Frontal cortex (tissue), 4 donors: ENCODE measurements at places on chromosomes 6 and 20.

DNA sequence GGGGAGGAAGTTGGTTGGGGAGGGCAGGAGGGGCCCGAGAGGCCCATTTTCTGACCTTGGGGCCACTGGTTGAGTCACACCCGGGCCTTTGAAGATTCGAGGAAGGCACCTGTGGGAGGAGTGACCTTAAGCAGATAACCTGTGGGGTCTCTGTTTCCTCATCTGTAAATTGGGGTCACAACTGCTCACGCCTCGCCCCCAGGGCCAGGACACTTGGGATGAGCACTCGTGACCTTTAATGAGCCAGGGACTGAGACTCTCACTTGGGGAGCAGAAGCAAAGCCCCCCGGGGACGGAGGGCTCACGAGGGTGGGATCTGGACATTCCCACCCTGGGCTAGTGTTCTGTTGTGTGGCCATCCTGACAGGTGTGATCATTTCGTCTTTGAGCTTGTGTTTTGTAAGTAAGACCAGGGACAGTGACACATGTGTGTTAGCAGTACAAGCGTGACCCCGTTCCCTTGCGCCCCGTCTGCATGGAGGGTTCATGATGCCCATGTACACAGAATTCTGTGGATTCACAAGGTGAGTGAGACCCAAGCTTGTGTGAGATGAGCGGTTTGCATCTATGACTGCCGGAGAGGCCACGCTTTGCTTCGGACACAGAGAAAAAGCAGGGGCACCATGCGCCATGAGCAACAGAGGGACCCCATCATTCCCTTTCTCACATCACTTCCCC is 79.3 kb upstream of the PMEPA1 start:
- no peak for DNase-seq

DNA sequence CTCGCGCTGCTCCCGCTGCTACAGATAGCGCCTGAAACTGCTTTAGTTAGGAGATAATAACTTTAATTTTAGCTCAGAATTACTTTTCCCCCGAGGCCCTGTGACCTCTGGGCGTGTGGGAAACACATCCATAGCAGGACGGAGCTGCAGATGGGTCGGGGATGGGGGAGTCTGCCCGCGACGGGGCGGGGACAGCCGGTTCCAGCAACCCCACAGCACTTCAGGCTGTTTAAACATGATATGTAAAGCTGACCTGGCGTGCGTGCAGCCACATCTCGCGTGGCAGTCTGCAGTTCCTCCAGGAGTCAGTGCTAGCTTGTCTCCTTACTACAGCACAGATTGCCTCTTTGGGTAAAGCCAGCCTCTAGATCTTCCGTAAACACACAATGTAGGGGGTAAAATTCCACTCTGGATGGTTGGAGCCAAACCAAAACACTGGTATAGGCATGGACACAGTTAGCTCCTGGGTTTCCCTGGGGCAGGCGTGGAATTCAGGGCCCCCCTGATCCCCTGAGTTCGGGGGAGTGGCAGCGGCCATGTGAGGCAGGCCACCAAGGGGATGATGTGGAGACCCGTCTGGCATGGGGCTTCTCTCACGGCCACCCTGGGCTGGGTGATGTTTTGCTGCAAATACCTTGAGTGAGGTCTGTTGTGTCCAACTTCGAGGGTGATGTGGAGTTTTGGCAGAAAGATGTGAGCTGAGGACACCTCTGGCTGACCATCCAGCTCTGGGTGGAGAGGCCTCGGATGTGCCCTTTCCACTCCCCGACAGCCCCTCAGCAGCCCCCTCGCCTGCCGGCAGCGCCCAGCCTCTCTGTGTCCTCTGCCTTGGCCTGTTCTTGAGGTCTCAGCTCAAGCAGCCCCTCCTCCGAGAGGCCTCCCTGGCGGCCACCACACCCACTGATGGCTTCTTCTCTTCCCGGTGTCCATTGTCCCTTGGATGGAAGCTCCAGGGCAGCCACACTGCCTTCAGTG is 214.5 kb downstream of the TAF4 start:
- DNase-seq: no peak

DNA sequence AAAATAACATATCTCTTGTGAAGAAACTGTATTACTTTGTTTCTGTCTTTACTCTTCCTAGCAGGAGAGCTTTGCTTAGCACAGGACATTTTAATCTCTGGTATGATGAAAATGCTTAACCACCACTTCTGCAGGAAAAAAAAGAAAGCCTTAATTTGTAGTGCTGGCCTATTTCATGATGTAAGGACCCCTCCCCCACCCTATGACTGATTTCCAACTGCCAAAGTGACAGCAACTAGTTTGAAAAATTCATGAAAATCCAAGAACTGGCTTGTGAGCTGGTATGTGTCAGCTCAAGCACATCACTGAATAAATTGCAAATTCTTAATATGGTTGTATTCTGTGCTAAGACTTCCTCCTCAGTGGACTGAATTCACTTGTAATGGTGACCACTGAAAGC is 125.3 kb downstream of the REV3L start:
- DNase-seq: no peak

DNA sequence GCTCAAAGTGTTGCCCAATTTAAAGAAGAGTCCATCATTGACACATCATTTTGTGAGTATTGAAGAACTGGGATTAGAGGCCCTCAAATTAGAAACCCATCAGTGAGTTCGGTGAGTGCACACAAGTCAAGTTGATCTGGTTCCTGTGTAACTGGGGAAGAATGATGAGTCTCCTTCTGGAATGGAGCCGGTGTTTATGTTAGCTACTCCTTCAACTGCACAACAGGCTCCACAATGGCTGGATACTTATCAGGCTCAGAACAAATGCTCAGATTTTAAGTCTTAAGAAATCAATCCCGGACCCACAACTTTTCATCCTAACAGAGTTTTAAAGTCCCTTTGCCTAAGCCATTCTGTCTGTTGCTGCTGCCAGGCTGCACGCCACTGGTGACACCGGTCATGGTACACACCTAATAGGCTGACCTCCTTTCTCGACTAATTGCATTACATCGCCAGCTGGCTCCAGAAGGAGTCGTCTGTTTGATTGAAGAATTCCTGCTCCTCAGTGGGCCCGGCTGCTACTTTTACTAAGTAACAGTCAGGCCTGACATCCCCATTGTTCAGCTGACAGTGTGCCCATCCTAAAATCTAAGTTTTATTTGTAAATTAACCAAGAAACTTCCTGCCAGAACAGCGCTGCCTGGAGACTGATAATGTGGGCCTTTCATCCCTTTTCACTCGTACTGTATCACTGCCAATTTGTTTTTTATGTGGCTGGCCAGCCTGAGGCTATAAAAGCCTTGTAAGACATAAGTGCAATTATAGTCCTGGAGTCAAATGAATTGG is 130.4 kb downstream of the INSM1 start:
- DNase-seq: no peak

DNA sequence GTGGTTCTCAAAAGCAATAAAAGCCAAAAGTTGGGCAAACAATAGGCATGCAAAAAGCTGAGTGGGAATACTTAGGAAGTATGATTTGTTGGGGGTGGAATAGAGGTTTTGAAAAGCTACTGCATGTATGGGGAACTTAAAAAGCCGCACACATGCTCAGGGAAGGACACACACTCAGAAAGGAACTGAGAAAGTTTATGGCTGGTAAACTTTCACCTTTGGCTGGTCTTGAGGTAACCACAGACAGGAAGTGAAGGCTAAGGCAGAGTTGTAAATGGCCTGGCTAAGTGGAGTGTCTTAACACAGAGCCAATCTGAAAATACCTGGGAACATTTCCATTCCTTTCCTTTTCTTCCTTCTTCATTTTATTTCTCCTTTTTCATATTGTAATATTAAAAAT is 134.5 kb upstream of the EXOC2 start:
- no peak for DNase-seq

GRCh38 chr6:700490-700889 is 7.6 kb upstream of the EXOC2 start:
- no peak for DNase-seq

- DNase-seq: no peak
Measured at GRCh38 chr6:57822896-57823358, 505.5 kb downstream of the PRIM2 start.

- no peak for DNase-seq
Measured at GRCh38 chr6:157020398-157020797, 243.2 kb downstream of the ARID1B start.

DNA sequence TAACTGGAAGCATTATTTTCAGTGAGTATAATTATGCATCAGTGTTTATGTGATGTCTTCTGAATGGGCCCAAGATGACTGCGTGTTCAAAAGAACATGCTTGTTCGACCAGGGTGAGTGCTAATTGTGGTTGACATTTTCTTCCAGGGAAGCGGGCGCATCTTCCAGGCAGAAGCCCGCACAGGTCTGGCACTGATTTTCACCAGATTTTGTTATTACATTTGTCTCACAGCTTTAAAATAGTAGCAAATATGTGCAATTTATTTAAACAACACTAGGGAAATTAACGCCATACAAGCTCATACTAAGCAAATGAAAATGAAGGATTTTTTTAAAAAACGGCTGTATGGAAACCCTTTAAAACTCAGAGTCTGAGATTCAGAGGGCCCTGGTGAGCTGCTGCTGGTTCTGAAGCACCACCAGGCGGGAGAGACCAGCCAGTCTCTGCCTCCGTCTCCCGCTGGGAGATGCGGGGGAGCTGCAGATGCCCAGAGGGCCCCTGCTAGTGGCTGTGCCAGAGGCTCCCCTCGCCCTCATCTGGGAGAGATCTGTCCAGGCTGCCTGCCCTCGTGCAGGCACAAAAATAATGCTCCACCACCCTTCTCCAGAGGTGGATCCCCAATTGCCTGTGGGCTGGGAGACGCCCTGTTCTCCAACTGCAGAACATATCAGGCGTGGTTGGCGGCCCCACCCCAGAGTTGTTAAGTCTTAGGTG is 297.0 kb downstream of the TAF4 start:
- no peak for DNase-seq

DNA sequence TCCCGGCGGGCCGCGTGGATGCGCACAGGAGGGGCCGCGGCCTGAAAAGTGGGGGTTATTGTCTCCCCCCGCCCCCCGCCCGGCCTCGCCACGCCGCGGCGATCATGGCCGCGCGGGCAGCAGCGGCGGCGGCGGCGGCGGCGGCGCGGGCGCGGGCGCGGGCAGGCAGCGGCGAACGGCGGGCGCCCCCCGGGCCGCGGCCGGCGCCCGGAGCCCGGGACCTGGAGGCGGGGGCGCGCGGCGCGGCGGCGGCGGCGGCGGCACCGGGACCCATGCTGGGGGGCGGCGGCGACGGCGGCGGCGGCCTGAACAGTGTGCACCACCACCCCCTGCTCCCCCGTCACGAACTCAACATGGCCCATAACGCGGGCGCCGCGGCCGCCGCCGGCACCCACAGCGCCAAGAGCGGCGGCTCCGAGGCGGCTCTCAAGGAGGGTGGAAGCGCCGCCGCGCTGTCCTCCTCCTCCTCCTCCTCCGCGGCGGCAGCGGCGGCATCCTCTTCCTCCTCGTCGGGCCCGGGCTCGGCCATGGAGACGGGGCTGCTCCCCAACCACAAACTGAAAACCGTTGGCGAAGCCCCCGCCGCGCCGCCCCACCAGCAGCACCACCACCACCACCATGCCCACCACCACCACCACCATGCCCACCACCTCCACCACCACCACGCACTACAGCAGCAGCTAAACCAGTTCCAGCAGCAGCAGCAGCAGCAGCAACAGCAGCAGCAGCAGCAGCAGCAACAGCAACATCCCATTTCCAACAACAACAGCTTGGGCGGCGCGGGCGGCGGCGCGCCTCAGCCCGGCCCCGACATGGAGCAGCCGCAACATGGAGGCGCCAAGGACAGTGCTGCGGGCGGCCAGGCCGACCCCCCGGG is 637 bp downstream of the ARID1B start:
- peak; percentile 69 for DNase-seq

GRCh38 chr6:93675856-93676417 is 256.6 kb upstream of the EPHA7 start:
- DNase-seq: no peak

GRCh38 chr6:14059791-14060436 is 57.7 kb upstream of the CD83 start:
- no peak for DNase-seq

DNA sequence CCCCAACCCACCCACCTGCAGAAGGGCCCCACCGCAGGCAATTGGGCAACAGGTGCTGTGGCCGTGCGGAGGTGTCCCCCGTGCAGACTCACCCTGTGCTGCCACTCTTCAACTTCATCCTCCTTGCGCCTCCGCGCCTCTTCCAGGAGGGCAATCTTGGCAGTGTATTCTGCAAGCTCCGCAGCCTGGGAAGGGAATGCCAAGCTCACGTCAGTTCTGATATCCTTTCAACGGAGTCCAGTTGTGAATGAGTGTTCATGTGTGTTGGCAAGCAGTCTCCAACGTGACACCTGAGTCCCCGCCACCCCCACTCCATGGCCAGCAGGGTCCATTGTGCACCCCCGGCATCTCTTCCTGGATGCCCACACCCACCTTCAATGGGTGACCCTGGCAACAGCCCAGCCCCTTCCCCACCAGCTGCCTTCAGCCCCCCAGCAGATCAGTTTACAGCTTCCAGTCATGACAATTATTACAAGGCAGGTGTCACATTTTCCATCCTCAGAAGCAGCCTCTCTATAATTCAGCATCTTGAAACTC is 49.9 kb downstream of the EZR start:
- no peak for DNase-seq

GRCh38 chr6:104404377-104404776 is 455.3 kb downstream of the HACE1 start:
- no peak for DNase-seq
